Nephron progenitor cell (in vitro differentiated cells): ENCODE measurements at places on chromosomes 5 and 9.

DNA sequence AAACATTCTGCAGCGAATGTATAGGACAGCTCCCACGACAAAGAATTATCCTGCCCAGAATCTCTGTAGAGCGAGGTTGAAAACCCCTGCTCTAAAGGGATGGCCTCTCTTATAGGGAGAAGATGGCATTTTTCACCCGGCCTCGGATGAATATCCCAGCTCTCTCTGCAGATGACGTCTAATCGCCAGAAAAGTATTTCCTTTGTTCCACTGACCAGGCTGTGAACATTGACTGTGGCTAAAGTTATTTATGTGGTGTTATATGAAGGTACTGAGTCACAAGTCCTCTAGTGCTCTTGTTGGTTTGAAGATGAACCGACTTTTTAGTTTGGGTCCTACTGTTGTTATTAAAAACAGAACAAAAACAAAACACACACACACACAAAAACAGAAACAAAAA, 17.4 kb upstream of the RARS1 start:
- no peak for DNase-seq

DNA sequence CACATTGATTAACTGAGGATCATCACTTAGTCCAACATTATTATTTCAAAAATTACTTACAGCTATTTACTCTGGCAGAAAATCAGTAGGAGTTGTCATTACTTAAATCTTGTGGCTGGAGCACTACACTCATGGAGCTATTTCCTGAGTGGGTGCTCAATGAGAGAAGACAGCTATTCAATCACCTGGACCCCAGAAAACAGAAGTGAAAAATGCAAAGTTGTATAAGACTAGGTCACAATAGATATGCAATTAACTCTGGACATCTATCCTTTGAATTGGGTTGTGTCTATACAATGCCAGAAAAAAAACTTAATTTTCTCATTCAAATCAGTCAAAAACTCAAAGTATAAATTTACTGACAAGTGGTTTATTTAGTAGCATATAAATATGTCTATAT, 340.9 kb downstream of the EFNA5 start:
- DNase-seq = no peak

GRCh38 chr9:38280251-38280800, 112.2 kb upstream of the ALDH1B1 start:
- no peak for DNase-seq

DNA sequence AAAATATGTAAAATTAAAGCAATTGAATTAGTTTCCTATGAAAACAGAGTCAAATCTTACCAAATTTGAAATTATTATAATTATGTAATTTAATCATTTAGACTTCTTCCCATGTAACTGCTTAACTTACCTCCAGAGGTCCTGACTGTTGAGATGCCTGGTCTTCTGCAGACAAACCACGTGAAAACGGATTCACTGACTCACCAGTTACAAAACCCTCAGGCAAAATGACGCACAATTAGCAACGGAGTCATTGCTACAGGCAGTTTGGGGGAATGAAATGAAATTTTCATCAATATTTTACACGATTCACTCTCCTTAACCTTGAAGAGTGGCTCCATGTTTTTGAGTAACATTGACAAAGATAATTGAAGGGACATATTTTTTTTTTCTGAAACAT, 460.8 kb downstream of the MTRR start:
- DNase-seq = no peak

DNA sequence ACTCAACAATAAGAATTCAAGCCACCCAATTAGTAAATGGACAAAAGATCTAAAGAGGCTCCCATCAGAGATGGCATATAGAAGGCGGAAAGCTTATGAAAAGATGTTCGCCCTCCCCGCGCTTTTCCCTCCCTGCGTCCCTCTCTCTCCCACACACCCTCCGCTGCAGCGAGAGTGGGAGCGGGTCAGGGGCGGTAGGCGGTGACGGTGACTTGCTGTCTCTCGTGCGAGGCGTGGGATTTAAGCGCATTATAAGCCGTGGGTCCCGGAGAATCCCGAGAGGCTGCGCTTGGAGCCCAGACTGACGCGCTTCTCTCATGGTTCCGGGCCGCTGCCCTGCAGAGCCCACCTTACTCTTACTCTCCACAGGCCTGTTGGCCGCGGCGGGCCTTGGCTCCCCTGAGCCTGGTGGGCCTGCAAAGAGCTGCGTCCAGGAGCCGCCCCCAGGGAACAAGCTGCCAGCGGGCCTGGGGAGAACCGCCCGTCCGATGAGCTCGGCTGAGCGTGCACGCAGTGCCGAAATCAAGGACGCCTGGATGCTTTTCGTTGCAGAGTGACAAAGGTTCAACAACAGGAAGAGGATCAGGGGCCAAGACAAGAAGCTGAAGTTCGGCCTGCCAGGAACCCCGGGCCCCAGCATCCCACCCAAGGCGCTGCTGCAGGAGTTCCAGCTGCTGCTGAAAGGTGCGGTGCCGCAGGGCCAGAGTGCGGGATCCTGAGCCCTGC, 42.6 kb upstream of the BICD2 start:
- DNase-seq = no peak

GRCh38 chr9:83403527-83404238, 134.5 kb downstream of the FRMD3 start:
- DNase-seq = no peak

- no peak for DNase-seq
These were observed 121.2 kb downstream of the HTR4 start for GRCh38 chr5:148532969-148533670.

DNA sequence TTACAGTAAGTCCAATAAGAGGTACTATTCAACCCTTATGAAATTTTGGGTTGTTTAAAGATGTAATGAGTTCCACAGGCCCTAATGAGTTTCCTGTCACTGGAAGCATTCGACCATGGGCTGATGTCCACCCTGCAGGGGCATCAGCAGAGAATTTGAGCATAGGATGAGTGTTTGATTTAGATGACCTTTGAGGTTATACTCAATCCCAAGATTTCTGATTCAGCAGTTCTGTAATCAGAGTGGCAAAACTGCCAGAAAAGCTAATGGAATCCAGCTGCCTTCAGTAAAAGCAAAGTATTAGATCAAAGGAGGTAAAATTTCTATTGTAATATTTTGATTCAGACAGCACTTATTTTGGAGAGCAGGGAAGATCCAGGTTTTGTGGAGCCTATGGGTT, 68.3 kb downstream of the COX7C start:
- DNase-seq = no peak

- DNase-seq = no peak
These were observed 56.5 kb upstream of the TESK1 start for GRCh38 chr9:35548571-35548970.

DNA sequence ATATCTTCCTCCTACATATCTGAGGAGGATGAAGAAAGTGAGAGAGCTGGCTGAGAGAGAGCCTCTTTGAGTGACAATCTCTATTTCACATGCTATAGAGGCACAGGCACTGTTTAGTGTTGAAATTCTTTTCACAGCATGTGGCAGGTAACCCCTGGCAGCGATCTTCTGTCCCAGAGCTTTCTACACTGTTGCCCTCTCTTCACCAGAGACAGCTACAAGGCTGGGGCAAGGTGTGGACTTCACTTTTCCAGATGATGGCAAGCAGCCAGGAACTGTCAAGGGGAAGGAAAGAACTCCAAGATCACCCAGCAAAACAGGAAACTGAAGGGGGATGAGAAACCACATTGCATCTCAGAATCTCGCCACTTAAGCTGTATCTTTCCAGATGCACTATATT, 205.2 kb downstream of the CAAP1 start:
- DNase-seq = no peak
